Activated CD4-positive, alpha-beta T cell treated with anti-CD3 and anti-CD28 coated beads, Interleukin-2, amount 50 U/mL, for 1 hour (primary cell): ENCODE measurements at places on chromosomes 1 and 21.

DNA sequence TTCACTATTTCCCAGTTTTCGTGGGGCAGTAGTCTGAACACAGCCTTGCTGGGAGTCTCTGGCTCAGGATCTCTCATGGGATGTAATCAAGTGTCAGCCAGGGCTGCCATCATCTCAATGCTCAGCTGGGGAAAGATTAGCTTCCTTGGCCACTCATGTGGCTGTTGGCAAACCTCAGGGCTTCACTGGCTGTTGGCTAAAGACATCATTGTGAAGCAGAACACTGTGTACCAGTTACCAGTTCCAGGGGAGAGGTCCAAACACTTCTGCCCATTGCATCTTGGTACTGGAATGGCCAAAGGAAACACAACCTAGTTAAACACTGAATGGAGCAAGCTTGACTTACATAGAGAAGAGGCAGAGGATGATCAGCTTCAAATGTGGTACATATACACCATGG is 33.7 kb downstream of the AADACL4 start:
- DNase-seq, result no peak

- DNase-seq, result no peak
Measured at GRCh38 chr1:214296860-214297745, 16.1 kb downstream of the SMYD2 start.

DNA sequence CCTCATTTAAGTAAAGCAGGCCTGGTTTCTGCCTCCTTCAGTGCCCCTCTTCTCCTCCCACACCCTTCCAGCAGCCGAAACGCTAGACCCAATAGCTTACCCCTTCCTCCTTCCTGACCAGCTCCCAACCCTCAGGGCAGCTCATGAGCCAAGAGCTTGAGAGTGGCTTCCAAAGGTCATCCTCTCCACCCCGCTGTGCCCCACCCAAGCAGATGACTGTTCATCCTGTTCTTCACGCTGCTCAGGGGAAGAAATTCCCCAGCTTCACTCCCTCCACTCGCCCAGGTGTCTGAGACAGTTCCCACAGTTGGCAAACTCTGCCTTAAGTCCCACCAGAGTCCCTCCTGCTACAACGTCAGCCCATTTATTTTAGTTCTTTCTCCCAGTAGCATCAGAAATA is 23.4 kb downstream of the ARHGEF19 start:
- no peak for DNase-seq

GRCh38 chr1:23506376-23507107 is 22.6 kb upstream of the ASAP3 start:
- DNase-seq, result no peak

DNA sequence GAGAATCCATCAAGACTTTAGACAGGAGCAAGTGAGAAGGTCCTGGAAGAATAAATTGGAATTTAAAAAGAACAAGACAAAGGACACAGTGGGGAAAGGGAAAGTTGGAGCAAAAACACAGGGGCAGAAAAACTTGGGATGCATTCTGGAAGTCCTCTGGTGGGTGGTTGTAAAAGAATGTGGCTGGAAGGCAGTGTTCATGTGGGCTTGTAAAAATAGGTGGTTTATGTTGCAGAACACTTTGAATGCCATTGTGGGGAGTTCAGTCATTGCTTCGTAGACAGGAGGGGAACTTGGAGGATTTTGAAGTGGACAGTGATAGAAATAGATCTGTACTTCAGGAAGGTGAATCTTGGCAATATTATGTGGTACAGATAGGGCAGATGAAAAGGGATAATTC is 15.2 kb downstream of the KIF1B start:
- DNase-seq, result no peak

DNA sequence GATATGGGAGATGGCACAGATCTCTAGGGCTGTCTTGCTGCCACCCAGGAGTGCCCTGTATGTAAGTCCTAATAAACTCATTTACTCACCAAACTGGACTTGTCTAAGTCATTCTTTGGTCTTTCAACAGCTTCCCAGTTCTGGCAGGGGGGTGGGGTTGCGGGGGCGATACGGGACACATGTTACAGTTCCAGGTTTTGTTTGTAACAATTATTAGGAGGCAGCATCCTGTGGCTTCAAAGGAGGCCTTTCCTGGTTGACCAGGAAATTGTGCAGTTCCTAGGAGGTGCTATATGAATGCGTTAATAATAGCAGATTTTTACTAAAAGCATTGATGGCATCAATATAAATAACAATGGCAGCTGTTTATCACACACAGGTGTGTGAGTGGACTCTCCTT is 42.7 kb upstream of the TRIM45 start:
- DNase-seq, result no peak

DNA sequence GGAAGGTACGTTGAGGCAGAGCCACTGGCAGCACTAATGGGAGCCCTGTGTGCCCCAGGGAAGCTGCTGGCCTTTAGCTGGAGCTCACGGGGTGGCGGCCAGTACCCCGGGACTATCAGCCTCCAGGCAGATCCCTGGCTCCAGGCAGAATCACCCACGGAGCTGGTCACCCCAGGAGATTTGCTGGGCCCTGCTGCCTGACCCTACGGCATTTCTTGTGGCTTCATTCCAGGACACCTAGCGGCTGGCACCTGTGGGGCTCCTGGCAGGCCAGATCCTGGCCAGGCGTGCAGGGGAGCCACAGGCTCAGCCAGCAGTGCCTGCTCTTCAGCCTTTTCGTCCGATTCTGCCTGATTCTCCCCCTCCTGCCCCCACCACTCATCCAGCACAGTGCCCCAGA is 7.1 kb downstream of the PADI1 start:
- no peak for DNase-seq

DNA sequence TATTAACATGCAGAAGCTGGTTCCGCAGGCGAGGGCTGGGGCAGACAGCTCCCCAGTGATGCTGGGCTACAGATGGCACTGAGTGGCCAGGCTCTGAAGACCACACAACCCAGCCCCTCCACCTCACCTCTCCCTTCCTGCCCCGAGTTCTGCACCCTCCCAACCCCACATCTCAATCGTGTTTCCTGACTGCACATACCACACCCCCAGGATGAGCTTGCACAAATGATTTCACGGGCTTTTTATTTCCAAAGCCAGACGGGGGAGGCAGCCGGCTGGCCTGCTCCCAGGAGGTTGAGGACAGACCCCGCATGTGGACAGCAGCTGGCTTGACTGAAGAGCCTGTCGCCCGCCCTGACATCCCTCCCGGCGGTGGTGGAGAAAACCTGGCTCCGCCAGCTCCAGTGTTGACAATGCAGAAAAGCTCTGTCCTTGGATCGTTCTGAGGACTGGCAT is 21.4 kb upstream of the ALDH4A1 start:
- no peak for DNase-seq

GRCh38 chr1:53297195-53297594 is 30.7 kb downstream of the LRP8 start:
- no peak for DNase-seq

GRCh38 chr1:208942394-208943130 is 641.0 kb upstream of the CAMK1G start:
- no peak for DNase-seq

- DNase-seq, result no peak
Measured at GRCh38 chr1:205421798-205422197, at the start of gene LEMD1. Gene LEMD1, minus strand, starts transcription at chr1:205422056. Its CDS starts 1,520 bp downstream, at chr1:205420536.

DNA sequence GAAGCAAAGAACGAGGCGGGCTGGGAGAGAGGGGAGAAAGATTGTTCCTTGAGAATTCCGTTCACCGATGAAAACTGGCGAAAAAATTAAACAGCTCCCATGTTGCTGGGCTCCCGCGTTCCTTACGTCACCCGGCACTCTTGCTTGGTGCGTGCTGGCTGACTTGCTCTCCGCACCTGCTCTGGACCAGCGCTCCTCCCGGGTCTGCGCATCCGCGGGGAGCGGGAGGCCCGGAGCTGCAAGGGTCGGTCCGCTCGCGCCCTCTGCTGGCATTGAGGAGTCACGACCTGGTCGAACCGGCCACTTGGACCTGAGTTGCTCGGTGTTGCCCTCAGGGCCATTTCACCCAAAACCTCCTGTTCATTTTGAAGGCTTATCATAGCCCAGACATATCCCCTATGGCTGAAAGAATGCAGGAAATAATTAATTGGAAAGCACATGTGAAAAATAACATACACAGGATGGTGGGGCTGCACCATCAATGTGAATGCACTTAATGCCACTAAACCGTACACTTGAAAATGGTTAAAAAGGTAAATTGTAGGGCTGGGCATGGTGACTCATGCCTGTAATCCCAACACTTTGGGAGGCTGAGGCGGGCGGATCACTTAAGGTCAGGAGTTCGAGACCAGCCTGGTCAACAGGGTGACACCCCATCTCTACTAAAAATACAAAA is 98.9 kb upstream of the BACE2 start:
- peak; percentile 54 for DNase-seq

DNA sequence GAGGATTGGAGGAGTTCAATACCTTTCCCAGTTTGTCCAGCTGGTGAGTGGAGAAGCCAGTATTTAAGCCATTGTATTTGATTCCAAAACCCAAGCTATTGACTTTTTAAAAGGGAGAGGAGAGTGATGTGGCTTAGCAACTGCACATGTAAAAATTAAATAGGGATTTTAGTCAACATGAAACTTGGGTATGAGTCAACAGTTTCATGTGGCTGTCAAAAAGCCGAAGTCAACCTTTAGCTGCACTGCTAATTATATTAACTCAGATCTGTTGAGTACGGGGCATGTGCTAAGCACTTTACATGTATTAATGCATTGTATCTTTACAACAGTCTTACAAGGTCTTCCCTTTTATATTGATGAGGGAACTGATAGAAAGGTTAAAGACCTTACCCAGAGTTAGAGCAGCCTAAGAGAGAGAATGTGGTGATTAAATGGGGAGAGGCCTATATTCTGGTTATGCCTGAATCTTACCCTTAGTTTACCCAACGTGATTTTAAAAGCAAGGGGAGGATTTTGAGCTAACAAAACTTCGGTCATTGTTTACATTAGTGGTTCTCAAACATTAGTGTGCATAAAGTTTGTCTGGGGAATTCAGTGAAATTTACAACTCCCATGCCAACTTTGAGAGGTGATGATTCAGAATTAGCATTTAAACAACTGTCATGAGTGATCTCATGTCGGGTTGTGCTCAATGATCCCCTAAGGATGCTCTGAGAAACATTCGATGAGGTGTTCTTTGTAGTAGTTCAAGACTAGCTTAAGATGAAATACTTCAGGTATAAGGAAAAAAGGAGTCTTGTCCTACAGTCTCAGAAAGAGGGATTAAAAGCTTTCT is 6.9 kb upstream of the SLC35F3 start:
- no peak for DNase-seq

GRCh38 chr1:243474906-243475305 is 219.1 kb downstream of the SDCCAG8 start:
- DNase-seq, result no peak

- DNase-seq, result no peak
Measured at GRCh38 chr1:76390456-76390855, 315.9 kb downstream of the ST6GALNAC3 start.

DNA sequence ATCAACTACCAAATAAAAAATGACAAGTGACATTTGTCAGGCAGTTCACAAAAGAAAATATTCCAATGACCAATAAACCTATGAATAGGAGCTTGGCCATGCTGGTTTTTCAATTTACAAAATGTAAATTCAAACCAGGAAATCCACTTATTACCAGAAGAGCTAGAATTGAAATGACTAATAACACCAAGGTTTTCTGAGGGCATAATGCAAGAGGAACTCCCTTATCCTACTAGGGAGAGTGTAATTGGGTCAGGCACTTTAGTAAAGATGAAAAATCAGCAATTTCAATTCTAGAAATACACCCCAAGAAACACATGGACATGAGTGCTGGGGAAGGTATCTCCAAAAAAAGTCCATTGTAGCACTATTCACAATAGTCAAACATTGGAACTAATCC is 16.7 kb upstream of the TIAM1 start:
- no peak for DNase-seq

DNA sequence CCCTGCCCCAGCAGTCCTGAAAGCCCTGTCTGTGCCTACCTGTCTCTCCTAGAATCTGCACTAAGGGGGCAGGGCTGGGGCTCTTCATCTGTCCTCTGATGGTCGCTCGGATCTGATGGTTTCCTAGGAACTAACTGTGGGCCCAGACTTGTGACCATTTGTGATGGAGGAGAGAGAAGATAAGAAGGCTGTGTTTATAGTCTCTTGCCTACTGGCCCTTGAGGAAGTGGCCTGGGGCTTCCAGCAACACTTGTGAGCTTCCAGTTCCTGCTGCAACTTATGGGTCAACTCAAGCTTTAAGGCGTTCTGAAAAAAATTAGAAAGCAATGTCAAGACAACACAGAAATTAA is 53.2 kb upstream of the SYNC start:
- no peak for DNase-seq

DNA sequence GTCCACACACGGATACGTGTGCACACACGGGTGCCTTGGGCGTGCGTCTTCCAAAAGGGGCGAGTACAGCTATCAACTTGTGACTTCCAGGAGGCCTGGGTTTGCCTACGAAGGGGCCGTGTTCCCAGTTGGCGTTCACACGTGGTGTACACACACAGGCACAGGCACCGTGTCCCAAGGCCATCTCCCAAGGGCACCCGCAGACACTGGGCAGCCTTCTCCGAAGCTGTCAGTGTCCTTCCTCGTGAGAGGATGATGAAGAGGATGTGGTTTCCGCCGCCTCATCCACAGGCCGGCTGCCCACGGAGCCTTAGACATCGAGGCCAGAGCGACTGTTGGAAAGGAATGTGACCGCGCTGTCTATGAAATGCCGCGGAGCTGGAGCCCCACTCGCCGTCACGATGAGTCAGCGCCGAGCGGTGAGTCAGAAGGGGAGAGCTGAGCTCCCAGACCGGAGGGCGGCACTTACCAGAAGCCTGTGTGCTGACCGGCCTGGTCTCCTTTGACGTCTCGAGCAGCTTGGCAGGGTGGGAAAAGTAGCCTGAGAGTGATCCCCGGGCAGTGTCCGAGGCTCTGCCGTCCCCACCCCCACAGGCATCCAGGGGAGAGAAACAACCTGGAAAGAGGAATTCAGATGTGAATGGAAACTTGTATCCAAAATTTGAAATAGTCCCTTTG is 141.4 kb upstream of the ARHGEF16 start:
- peak; percentile 12 for DNase-seq

DNA sequence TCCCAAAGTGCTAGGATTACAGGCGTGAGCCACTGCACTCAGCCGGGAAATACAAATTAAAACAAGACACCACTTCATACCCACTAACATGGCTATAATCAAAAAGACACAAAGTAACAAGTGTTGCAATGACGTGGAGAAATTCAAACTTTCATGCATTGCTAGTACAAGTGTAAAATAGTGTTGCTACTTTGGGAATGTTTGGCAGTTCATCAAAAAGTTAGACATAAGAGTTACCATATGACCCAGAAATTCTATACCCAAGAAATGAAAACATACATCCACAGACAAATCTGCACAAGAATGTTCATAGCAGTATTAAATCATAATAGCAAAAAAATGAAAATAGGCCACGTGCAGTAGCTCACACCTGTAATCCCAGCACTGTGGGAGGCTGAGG is 16.4 kb downstream of the FOXJ3 start:
- no peak for DNase-seq

DNA sequence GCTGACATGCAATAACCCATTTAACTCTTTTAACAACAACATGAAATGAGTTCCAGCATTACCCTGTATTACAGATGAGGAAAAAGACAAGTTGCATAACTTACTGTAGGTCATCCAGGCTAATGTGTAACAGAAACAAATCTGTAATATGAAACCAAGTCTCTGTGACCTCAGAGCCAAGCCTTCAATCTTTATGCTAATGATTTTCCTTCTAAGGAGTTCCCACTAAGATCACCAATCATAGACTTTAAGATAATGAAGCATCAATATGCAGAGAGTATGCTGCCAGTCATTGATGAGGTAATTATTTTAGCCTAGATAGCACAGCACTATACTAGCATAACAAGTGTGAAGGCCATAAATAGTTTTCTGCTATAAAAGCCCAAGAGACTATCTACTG is 35.6 kb upstream of the RNPC3 start:
- no peak for DNase-seq

- DNase-seq, result no peak
Measured at GRCh38 chr1:230794431-230794830, 47.2 kb downstream of the CAPN9 start.

- no peak for DNase-seq
Measured at GRCh38 chr1:15838721-15839120, 8.8 kb upstream of the SPEN start.
